NK-92 treated with Interleukin-12 subunit alpha and Interleukin-12 subunit beta, amount 100 ng/mL, for 24 hours (cell line): ENCODE measurements at places on chromosomes 6 and 20.

- no peak for DNase-seq
These were observed 354.5 kb upstream of the CITED2 start for GRCh38 chr6:139728876-139729427.

DNA sequence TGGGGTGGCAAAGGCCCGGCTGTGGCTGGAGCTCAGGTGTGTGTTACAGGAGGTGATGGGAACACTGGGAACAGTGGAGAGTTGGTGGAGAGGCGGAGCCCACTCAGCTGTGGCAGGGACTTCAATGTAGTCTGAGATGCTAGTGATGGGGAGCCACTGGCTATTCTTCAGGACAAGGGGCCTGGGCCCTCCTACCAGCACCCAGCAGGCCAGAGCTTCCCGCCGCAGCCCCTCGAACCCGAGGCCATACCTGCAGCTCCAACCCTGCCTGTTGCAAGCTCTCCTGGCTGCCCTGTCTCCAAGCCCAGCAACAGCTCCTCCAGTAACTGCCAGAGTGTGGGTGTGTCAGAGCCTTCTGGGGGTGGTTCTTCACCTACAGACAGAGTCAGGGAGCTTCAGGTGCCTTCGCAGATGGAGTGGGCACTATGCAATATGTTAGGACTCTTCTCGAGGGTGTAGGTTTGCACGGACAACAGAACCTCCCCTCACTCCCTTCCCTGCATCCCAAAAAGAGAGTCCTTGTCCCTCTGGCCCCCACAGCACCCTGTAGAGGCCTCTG is 146.2 kb upstream of the MLN start:
- DNase-seq = no peak

GRCh38 chr6:155100087-155100486 is 105.0 kb downstream of the TIAM2 start:
- DNase-seq = no peak

- DNase-seq = no peak
These were observed 81.5 kb downstream of the SULF2 start for GRCh38 chr20:47703748-47704147.

- peak; percentile 21 for DNase-seq
These were observed 1.0 kb downstream of the BCL2L1 start for GRCh38 chr20:31721408-31722256.

DNA sequence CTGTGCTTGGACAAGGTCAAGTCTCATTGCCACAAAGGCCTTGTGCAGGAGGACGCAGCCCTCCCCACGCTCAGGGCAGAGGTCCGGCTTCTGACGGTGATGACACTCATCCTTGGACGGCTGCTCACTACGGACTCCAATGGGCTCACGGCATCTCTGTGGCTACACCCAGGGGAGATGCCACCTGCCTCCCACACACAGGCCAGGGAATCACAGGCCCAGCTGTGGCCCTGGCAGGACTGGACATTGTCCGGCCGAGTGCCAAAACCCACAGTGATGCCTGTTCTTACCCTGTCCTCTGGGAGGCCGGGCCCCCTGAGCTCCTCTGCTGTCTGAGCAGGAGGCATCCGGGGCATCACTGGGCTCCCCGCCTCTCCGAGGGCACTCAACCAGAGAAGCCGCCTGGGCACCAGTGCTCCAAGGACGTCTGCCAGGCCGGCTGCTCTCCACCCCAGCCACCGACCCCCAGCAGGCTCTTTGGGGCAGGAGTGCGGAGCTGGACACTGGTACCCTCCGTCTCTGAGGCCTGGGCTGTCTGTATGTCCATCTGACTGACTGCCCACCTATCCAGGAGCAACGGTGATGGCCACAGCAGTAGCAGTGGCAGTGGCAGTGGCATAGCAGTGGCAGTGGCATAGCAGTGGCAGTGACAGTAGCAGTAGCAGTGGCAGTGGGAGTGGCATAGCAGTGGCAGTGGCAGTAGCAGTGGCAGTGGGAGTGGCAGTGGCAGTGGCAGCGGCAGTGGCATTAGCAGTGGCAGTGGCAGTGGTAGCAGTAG is 1.9 kb downstream of the RBBP8NL start:
- DNase-seq = no peak
